Hair follicular keratinocyte (primary cell): ENCODE measurements at places on chromosomes 5 and 9. TPM values are rescaled to one million over a fixed set of nuclear protein-coding genes. Genes with fewer than 3 reads are reported as not detected.

The PLEKHG4B gene
- total RNA-seq: under 0.01 and 0.04 TPM in 2 replicates

The CDHR2 gene
- not detected in 2 replicates for total RNA-seq

The ADGRD2 gene
- total RNA-seq: 0.11 TPM in 1 of 2 replicates, not detected in the other

The SHC3 gene
- 0.04 and 0.94 TPM in 2 replicates for total RNA-seq

The ZNG1F gene
- 4.9 and 6.5 TPM in 2 replicates for total RNA-seq

The BRD9 gene
- 27.8 and 32.0 TPM in 2 replicates for total RNA-seq

The PCDHGA5 gene
- total RNA-seq: under 0.01 TPM in 1 of 2 replicates, not detected in the other

The SPINK1 gene
- total RNA-seq: not detected in 2 replicates

The PDCD1LG2 gene
- 10.8 and 13.5 TPM in 2 replicates for total RNA-seq

The SCGB3A2 gene
- total RNA-seq: not detected in 2 replicates

The RLN1 gene
- total RNA-seq: 0.42 TPM in 1 of 2 replicates, not detected in the other

The GADD45G gene
- 0.19 TPM in 1 of 2 replicates, not detected in the other for total RNA-seq

The AHRR gene
- 0.72 and 0.94 TPM in 2 replicates for total RNA-seq

The CDH12 gene
- not detected in 2 replicates for total RNA-seq

The FAM153A gene
- not detected in 2 replicates for total RNA-seq

The WNT8A gene
- total RNA-seq: not detected in 2 replicates

The SLC6A18 gene
- not detected in 2 replicates for total RNA-seq

The MEGF10 gene
- 0.08 TPM in 1 of 2 replicates, not detected in the other for total RNA-seq

The FOXD4L6 gene
- total RNA-seq: 0.27 TPM in 1 of 2 replicates, not detected in the other

The MLANA gene
- not detected in 2 replicates for total RNA-seq

The SLC6A7 gene
- not detected in 2 replicates for total RNA-seq

The PCDHAC2 gene
- total RNA-seq: 1.1 and 1.3 TPM in 2 replicates

The GPR151 gene
- total RNA-seq: not detected in 2 replicates

The PPP3R2 gene
- not detected in 2 replicates for total RNA-seq

The LRRTM2 gene
- 0.42 TPM in 1 of 2 replicates, not detected in the other for total RNA-seq

The IFNB1 gene
- not detected in 2 replicates for total RNA-seq
